ENCODE measurements at places on chromosomes 1 and 21.
A peak's percentile ranks its signal among the peaks of the same experiment; 100 is the strongest.

DNA sequence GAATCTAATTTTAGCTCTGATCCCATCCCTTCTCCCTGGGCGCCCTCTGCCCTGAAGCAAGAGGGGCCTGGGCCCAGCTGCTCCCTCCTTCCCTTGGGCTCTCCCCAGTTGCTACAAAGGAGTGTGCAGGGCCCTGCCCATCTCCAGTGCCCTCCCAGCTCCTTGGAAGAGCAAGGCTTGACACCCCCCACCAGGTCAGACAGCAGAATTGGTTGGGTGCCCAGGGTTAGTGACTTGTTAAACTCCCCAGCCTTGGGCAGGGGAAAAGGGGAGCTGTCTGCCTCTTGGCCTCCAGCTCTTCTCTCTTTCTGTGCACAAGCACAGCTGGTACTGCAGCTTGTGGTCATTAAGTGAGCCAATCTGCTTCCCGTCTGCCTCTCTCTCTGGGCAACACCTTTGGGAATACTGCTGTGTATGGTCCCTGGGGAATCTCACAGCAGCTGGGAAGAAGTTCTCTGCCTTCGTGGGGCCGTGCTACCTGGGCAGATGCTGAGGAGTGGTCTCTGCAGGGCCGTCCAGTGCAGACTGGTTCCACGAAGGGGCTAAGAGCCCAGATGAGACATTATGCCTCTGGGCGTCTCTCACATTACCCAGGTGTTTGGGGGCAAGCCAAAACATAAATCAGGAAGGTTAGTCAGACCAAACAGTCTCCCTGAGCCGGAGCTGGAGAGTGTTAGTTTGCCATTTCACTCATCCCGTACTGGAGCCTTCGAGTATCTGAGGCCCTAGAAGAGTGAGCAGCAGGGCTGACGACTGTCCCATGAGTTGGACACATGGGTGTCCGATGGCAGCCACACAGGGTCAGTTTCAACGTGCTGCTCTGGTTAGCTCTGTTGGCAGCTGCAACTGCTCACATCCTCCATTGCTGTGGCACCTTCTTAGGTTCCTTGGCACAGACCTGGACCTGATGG lies 37.3 kb downstream of the TMEM53 start:
- DNase-seq: no peak

DNA sequence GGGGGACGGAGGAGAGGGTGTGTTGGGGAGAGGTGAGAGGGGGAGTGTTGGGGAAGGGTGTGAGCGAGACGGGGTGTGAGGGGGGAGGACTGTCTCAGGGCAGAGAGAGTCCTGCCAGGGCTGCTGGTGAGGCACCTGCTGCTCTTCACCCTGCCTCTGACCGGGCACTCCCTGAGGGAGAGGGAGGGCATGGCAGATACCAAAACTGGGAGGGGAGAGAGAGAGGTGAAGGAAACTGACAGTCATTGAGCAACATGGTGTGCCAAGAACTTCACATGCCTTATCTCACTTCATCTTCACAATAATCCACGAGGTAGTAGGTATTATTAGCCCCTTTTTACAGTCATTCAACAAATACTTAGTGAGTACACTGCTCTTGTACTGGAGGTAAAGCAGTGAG lies 61.3 kb upstream of the ARTN start:
- DNase-seq: no peak

DNA sequence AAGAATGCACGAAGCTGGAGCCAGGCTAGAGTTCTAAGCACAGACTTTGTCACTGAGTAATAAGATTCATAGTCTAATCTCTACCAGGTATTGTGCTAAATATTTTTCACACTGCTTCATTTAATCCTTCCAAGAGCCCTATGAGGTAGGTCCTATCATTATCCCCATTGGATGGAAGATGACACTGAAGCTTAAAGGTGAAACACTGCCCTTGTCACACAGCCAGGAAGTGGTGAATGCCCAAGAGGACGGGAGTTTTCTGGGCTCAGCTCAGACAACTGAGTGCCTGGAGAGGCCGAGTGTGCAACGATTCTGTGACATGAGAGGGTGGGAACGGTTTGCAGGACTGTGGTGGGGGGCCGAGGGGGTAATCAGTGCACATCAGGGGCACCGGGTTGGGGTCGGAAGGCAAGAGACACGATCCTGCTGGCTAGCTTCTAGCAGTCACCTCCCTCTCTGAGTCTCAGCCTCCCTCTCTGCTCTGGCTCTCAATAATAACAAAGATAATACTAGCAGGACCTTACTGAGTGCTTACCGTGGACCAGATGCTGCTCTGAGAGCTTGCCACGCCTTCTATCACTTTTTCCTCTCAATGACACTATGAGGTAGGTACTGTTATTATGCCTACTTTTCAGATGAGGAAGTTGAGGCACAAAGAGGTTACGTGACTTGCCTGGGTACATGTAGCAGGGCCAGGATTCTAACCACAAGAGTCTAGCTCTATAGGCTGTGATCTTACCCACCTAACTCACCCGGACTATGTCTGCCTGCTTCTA lies 12.4 kb downstream of the KCNQ4 start:
- no peak for DNase-seq

GRCh38 chr1:29689372-29690030 lies 453.2 kb downstream of the PTPRU start:
- DNase-seq: no peak

GRCh38 chr1:180235077-180235501 lies 5.0 kb downstream of the LHX4 start:
- no peak for DNase-seq

DNA sequence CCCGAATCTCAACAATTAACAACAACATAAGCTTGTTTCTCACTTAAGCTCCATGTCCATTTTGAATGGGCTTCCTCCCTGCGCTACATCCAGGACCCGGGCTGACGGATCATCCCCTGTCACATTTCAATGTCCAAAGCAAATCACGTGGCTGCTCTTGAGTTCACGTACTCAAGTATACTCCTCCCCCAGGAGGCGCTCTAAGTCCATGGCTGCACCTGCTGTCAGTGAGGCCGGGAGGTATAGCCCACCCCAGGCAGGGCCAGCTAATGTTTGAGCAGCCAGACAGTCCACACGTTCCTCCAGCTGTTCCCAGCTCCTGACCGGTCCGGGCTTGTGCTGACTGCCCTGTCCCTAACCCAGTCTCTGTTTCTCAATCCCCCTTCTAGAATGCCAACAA lies 220.8 kb downstream of the SLC35F3 start:
- peak; percentile 45 for DNase-seq

DNA sequence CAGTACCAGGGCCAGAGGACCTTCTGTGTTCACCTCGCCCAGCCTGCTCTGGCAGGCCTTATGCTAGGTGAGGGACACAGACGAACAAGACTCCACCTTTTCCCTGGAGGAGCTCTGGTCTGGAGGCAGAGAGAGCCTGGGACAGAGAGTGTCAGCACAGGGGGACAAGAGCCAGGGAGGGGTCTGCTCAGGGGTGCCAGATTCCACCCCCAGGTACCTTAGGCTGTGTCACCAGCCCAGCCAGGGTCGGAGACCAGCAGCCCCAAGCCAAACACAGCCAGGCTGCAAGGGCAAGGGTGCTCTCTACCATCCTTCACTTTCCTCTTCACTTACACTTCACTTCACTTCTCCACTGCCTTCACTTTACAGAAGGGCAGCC lies 4.3 kb upstream of the LRP8 start:
- DNase-seq: no peak

DNA sequence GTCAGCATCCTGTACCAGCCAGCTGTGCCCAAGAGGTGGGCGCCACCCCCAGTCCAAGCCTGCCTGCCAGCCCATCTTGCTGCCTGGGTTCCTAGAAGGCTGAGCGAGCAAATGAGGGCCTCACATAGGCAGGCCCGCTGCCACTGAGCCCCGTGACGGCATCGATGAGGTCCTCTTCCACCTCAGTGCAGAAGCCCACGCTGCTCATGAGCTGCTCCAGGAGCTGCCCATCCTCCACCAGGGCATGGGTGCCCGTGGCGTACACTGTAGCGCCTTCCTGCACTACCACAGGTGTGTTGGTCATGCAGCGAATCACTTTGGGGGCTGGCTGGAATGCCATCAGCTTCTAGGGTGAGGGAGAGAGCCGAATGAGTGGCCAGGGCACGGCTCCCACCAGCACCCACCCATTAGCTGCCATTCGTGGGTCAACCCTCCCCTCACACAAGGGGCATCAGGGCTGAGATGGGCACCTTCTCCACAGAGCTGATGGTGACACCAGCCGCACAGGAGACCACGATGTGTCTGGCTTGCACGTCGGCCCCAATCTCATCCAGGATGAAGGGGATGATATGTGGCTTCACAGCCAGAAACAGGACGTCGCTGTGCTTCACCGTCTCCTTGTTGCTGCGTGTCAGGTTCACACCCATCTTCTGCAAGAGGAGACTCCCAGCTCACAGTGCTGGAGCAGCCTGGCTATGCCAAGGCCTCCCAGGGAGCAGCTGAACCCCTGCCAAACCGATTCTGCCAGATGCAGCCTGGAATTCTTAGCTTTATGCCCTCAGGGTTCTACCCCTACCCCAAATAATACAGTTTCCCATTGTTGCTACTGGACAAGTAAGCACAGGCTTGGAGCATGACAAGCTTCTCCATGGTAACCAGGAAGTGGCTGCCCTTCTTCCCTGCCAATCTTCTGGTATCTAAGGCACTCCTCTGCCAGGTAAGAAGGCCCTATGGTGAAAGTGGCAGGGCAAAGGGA lies 2.0 kb downstream of the PYCR2 start:
- DNase-seq: no peak

DNA sequence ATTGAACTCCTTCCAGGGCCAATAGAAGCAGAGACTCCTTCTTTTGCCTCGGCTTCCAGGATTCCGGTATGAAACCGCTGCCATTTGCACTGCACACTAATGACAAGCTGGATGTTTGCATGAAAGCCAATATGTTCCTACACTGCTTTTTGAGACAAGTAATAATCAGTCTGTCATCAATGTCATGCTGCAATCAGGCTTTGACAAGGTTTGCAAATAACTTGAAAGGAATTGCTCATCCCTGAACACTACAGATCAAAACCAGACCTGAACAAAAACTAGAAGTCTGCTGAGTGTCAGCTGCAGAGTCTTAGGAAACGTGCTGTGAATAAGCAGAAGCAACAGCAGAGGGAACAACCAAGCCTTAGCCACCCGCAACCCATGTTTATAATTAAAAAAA lies 720.7 kb upstream of the CXADR start:
- DNase-seq: no peak

- DNase-seq: no peak
Measured at GRCh38 chr1:116161877-116162390, 50.7 kb downstream of the MAB21L3 start.

All from KBM-7 (cell line).